A172 (cell line): ENCODE measurements at places on chromosomes 11 and 22.

GRCh38 chr11:44524751-44525201 is 40.7 kb upstream of the CD82 start:
- no peak for DNase-seq

DNA sequence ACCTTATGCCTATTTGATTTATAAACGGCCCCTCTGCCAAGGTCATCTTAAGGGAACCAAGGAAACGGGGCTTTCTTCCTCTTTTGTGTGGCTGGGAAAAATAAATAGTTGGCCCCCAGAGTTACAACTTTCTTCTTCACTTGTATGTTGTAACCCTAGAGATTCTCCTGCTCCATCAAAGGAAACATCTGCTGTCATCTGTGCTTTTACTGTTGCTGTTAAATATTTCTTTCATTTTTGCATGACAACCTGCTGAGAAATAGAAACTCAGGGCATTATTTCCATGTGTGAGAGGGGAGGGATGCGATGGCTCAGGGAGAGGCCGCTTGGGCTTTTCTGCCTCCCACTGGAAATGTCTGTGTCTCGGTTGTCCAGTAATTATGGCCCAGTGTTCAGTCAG is 21.8 kb upstream of the CDC42EP2 start:
- no peak for DNase-seq

DNA sequence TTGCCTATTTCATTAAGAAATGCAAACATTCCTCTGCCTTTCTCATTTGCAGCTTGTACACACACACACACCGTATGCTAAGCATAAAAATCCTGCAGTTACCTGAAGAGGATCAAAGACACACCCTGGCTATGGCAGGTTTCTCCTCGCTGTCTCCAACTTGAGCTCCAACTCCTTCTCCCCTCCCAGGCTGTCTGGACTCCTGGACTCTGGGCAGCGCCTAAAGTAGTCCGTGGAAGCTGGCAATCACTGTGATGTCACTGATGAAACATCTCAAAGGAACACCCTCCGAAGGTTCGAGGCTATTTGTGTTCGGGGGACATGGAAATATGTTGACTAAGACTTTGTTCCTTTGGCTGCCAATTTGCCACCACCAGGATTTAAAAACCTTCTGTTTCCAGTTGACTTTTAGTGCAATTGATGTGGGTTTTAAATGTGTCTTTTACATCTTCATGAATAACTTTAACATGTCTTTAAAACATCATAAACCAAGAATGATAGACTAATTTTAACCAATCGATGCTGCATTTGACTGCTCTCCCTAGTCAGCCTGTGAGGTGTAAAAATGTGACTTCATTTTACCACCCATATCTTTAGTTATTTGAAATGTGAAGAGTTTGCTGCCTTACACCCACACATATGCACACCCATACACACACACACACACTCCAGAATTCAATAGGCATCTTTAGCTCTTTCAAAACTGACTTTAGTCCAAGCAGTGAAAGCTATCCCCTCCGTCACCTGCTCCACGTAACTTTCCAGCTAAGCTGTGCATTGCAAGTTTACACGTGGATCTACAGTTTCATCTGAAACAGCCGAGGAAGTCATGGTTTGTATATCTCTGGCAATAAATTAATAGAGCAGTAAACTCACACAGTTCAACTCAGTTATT is at the start of gene SLN:
TSS of gene SLN (minus strand) at position 196 of the 895 bp plus-strand sequence.
- no peak for DNase-seq

DNA sequence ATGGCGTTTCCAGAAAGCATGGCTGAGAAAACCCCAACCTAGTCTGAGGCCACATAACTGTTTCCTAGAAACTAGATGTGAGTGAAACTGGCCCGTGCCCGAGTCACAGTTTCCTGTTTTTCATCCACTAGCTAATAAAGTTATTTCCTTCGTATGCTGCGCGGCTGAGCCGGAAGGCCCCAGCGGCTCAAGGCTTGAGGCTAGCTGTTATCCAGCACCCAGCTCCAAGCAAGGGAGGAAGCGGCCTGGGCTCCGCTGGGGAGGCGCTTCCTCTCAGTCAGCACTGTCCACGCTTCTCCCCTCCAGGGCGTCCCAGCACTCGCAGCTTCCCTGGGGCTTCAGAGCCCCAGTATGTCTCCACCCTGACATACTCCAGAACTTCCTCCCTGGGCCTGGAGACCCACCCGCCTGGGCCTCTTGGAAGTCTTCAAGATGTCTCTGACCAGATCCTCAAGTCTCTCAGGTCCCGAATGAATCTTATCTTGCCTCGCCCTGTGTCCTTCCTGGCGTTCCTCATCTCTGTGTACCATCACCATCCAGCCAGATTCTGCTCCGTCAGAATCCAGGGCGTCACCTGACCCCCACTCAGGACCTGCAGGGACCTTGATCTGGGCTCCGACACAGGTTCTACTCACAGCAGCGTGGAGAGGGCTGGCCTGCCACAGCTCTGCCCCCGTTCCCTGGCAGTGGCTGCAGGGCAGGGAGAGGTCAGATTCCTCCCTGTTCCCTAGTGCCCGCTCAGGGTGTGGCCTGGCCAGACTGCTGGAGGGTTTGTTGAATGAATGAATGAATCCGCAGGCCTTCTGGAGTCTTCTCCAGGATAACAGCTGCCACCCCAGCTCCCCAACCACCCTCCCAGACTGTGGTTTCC is 81.9 kb downstream of the LRRC32 start:
- no peak for DNase-seq

GRCh38 chr11:85132851-85133585 is 494.1 kb downstream of the DLG2 start:
- no peak for DNase-seq

DNA sequence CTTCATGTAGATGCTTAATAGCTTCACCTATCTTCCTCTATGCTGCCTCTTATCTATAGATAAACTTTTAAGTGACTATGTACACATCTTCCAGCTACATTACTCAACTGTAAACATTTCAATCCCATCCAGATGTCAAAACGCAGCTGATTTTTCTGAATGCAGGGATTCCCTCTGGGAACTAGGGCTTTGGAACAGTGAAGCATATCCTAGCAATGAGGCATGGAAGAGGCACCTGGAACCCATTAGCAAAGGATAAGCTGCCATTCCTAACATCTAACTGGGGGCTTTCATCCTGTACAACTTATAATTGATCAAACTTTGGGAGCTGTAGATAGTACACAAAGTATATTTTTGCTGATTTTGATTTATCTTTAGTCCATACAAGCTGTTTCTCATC is 40.8 kb upstream of the OPCML start:
- no peak for DNase-seq

DNA sequence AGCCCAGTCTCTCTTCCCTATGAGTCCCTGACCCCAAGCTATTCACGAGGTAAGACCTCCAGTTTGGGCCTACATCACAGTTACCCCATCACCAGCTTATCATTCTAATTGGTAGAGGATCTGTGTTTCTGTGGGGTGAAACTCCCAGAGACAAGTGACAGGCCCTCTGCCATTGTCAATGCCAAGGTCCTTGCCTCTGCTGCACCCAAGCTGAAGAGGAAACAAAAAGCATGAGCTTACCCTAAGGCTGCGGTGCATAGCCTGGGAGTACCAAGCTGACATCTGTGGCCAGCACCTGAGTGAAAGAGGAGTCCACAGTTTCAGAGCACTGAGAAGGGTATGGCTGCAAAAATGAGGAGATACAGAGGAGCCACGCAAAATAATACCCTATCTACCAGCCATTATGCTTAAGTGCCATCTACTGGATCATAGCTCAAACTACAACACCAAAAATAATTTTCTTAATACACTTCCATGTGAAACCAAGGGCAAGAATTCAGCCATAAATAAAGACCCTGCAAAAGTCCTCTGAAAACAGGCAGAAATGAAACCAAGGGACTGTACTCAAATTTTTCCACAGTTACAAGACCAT is 62.3 kb upstream of the ANO5 start:
- no peak for DNase-seq

DNA sequence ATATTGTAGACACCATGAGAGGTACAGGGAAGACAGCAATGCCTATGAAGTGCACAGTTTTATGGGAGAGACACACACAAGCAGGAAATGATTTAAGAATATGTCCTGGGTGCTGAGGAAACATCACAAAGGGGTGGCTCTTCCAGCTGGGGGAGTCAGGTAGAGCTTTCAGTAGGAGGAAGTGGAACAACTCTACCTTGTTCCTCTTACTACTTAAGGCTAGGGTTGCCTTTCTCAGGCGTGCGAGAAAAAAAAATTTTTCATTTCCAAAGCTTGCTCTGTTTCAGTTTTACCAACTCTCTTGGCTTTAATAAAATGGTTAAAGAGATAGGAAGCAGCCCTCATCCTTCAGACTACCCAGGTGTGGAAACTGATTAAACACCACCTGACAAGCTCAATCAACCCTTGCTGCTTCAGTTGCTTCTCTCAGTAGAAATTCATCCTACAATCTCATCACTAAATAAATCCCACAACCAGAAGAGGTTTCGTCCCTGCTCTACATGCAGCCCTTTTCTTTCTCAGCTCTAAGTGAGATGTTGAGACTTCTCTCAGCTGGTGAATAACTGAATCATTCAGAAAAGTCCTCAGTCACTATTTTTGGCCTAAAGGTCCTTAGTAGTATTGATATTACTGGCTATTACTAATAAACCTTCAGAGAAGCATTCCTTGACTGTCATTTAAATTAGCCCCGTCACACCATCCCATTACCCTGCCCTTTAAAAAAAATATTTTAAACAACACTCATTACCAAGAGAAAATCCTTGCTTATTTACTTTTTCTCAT is 5.9 kb downstream of the ABTB2 start:
- no peak for DNase-seq

GRCh38 chr11:637593-638521 is 788 bp downstream of the DRD4 start:
- DNase-seq = no peak

GRCh38 chr11:30150425-30150824 is 80.4 kb upstream of the FSHB start:
- no peak for DNase-seq

DNA sequence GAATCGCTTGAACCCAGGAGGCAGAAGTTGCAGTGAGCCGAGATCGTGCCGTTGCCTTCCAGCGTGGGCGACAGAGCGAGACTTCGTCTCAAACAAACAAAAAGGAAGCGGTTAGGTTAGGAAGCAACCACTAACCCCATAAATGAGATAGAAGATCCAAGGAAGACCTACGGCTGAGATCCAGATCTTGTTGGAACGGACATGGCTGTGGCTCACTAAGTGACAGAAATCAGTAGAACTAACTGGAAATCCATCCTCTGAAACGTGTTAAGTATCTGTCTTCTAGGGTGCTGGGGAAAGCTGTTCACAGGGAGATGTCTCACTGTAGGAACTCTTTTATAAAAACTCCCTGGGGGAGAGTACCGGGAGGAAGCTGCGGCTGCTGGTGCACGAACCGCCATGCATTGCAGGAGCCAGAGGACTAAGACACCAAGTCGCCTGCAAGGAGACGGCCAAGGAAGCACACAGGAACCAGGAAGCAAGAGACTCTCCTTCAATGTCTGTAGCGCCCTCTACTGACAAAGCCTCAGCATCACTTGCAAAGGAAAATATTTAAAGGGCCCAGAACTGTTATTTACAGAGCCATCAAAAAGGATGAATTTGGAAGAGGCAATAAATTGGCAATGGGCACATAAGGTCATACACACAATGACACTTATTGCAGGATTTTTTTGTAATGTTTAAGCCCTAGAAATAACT is 16.9 kb upstream of the SPTY2D1 start:
- DNase-seq = no peak

DNA sequence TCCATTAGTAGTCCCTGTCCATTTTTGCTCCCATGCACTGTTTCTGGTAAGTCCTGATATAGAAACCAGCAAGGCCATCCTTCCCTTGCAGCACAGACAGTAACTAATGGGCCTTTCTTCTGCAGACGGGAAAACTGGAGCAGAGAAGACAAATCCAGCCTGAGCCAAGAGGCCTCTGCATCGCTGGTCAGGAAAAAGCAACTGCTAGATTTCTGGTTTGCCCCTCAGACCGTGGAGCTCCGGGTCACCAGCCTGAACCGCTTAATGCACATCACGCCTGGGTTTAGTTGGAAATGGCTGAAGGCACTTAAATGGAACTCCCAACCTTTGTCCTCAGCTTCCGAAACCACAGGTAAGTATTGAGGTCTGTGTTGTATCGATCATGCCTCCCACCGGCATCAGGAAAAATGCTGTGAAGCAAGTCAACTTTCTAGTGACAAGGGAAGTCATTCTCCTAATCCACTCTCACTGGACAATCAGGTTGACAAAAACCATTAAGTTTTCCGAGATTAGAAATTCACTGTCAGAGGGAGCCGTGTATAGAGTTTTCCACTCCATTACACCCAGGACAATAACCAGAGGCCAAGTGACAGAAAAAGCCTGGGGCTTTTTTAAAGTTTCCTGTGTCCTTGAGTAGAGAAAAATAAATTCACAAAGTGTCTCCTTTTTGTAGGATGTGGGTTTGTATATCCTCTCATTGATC is 14.8 kb upstream of the LMO2 start:
- no peak for DNase-seq

DNA sequence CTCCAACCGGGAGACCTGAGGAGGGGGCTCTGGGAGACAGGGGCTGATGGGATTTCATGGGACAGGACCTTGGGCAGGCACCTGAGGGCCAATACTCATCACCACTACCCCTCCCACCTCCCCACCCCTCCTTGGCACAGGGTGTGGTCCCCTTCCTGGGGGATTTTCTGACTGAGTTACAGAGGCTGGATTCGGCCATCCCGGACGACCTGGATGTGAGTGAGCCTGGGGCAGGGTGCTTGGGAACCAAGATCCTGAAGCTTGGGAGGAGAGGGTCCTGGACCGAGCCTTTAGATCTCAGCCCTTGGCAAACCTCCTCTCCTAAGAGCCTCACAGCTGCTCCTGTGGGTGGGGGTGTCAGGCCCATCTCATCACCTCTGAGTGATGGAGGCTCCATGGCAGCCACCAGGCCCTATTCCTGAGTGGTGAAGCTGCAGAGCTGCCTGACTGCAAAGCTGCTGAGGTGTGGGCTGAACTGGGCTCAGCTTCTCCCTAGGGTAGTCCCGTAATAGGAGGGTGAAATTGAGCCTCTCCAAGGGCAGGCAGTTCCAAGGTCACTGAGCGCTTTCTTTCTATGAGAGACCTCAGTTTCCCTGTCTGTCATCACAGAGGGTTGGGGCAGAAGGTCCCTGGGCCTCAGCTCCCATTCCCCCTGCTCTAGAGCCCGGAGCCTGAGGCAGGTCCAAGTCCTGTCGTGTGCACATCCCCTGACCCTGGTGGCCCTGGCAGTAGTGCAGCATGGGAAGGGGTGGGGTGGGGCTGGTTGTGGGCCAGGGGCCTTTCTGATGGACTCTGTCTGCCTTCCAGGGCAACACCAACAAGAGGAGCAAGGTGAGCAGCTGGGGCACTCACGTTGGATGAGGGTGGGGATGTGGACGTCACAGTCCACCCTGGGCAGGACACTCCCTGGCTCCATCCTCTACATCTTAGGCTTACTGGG is 6.5 kb downstream of the RGL4 start:
- no peak for DNase-seq

GRCh38 chr11:86015699-86016098 is 53.2 kb downstream of the PICALM start:
- no peak for DNase-seq

- no peak for DNase-seq
These were observed at the start of gene VEGFB for GRCh38 chr11:64233913-64234586. VEGFB (plus strand) TSS chr11:64234584; CDS start chr11:64234834, 250 bp downstream.
